ENCODE measurements at places on chromosomes 11 and 22. TPM values are rescaled to one million over a fixed set of nuclear protein-coding genes. Genes with fewer than 3 reads are reported as not detected.

The ARHGAP20 gene
- 4.0 TPM for total RNA-seq

The NAGA gene
- 33.5 TPM for total RNA-seq

The CDON gene
- 34.1 TPM for total RNA-seq

The SPATA19 gene
- not detected for total RNA-seq

The SPON1 gene
- 82.8 TPM for total RNA-seq

The MS4A13 gene
- total RNA-seq = not detected

The LZTR1 gene
- total RNA-seq = 78.5 TPM

The WNT7B gene
- total RNA-seq = 16.3 TPM

The OR56A1 gene
- 0.12 TPM for total RNA-seq

The AIFM3 gene
- 0.99 TPM for total RNA-seq

The OR51B4 gene
- total RNA-seq = 1.5 TPM

The SUSD2 gene
- total RNA-seq = 5.3 TPM

The SORL1 gene
- total RNA-seq = 67.6 TPM

The LYVE1 gene
- 43.6 TPM for total RNA-seq

The F2 gene
- 0.35 TPM for total RNA-seq

The KREMEN1 gene
- 41.0 TPM for total RNA-seq

The ALDH3B1 gene
- 4.4 TPM for total RNA-seq

Measured in metanephros (tissue), 2 donors.